Articular chondrocyte of knee joint (primary cell): ENCODE measurements at places on chromosomes 4 and X. TPM values are rescaled to one million over a fixed set of nuclear protein-coding genes. Genes with fewer than 3 reads are reported as not detected.

The BMX gene
- 0.11 TPM in 1 of 2 replicates, not detected in the other for total RNA-seq

The VSIG4 gene
- not detected in 2 replicates for total RNA-seq

The SAGE1 gene
- not detected in 2 replicates for total RNA-seq

The DIPK2B gene
- total RNA-seq = not detected in 2 replicates

The P2RY8 gene
- not detected in 2 replicates for total RNA-seq

The UCP1 gene
- not detected in 2 replicates for total RNA-seq

The MAGEA9B gene
- total RNA-seq = not detected in 2 replicates

The GASK1B gene
- total RNA-seq = 60.0 and 66.9 TPM in 2 replicates

The NR3C2 gene
- total RNA-seq = 1.3 and 1.8 TPM in 2 replicates

The SEPTIN6 gene
- total RNA-seq = 25.2 and 26.6 TPM in 2 replicates

The BST1 gene
- total RNA-seq = 21.8 and 31.1 TPM in 2 replicates

The WAS gene
- 0.11 and 0.13 TPM in 2 replicates for total RNA-seq

The LNX1 gene
- total RNA-seq = 70.7 and 72.5 TPM in 2 replicates

The LRRC66 gene
- total RNA-seq = 1.0 and 1.4 TPM in 2 replicates

The NHSL2 gene
- total RNA-seq = 0.26 and 0.32 TPM in 2 replicates

The PLS3 gene
- 218 and 253 TPM in 2 replicates for total RNA-seq

The CPE gene
- 14.1 and 18.2 TPM in 2 replicates for total RNA-seq
